ENCODE measurements at places on chromosomes 6 and 20.

DNA sequence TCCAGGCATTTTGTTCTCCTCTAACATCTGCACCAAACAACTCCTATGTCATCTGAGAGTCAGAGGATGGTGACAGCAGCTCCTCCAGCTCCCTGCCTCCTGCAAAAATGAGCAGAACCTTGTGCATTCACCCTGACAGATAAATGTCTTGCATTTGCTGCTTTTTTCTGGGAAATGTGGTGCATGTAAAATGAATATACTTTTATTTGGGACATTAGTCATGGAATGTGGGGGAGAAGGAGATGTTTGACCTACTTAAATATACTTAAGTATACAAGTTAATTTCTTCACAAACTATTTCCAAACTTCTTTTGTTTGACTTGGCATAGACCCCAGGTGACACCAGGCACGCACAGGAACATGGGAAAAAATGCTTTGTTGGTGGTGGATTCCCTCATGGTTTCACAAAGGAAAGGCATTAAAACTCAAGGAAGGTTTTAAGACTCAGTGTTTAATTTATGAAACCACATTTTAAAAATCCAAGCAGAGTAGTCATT lies 181.8 kb upstream of the MCHR2 start:
- DNase-seq: no peak

DNA sequence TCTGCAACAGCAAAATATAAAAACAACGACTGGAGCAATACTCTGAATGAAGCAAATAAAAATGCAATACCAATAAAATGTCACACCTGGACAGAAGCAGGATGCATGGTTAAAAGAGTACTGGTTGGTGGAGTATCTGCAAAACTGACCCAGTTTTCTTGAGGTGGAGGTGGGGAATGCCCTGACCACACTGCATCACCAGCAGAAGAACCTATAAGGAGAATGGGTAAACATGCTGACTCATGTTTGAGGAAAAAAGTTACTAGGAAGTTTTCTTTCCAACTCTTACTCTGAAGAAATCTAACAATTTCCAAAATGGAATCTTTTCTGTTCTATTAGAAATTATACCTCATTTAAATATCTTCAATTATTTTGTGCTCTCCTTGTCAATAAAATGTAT lies 43.6 kb downstream of the REPS1 start:
- no peak for DNase-seq

DNA sequence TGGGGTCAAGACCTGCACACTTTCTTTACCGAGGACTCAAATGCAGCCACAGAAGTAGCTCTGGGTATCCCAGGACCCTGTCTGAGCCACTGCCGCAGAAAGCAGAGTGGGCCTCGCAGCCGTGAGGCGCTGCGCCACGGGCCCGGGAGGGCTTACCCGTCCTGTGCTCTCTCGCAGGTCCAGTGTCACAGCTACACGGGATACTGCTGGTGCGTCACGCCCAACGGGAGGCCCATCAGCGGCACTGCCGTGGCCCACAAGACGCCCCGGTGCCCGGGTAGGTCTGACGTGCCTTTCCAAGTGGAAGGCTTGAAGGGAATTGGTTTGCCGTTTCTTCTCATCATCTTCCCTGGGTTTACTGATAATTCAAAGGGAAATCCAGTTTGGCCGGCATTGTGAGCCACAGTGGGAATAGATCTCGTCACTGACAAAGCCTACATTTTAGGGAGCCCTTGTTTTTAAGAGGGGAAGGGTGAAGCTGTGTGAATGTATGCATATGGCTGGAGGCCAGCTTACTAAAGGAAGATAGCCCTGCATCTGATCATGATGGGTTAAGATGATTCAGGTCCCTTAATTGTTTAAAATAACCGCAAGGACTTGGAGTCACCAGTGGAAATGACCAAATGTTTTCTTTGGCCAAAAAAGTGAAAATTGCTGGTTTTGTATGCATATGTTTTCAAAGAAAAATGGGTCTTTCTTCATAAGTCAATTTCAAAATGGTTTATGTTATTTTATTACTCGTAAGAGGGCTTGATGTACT lies 86.6 kb downstream of the SMOC2 start:
- DNase-seq: no peak

- DNase-seq: no peak
These were observed 46.0 kb upstream of the DOK5 start for GRCh38 chr20:54429364-54429763.

GRCh38 chr6:114287461-114287860 lies 55.4 kb downstream of the HS3ST5 start:
- no peak for DNase-seq

DNA sequence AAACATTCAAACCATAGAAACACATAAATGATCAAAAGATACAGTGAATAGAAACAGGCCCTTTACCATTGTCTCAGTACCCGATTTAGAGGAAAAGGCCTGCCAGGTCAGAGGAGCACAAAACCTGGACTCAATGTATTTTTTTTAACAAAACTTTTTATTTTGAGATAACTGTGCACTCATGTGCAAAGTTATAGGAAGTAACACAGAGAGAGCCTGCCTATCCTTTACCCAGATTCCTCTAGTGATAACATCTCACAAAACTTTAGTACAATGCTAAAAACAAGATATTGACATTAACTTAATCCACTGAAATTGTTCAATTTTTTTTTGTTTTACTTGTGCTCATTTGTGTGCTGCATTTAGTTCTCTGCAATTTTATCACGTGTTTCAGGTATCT lies 36.8 kb upstream of the SAMD3 start:
- DNase-seq: no peak

DNA sequence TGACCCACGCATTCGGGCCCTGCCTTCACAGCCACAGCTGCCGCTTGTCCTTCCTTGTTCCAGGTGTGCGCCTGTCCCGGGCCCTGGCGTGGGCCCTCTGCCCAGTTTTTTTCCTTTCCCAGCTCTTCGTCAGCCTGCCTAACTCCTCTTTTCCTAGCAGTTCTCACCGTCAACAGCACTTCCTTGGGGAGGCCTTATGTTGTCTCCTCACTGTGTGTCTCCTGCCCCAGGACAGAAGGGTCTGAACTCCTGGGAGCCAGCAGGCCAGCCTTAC lies 71.8 kb downstream of the CDS2 start:
- DNase-seq: no peak

GRCh38 chr6:84763003-84763885 lies 1.2 kb downstream of the TBX18 start:
- DNase-seq: no peak

DNA sequence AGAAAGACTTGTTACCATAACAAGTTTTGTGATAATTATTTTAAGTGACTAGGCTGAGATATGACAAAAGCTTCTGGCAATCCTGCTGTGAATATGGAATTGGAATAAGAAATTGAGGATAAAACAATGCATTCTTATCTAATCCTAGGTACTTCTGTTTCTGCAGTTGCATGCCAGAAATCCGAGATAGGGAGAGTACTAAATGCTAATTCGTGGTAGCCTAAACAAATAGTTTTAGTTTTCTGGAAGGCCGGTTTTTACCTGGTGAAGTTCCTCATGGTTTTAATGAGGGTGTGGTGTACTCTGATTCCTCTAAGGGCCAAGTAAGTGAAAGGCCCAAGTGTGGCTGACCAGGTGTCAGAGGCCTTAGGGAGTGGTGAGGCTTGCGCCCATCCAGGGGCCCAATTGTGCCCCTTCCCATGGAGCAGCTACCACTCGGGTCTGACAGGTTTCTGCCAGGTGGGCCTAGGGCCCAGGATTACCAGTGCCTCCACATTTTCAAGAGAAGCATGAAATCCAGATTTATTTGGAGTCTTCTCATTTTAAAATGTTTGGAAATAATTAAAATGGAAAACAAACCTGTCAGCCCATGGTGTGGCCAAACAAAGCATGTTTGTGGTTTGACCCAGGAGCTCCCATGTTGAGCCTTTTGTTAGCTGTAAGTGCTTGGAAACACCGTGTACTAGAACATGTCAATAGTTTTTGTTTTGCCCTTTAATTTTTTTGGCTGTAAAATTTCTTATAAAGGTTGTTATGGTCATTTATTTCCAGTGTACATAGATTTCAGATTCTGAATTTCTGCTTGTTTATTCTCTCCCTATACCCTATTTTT lies 6.6 kb downstream of the PLCB4 start:
- DNase-seq: no peak

DNA sequence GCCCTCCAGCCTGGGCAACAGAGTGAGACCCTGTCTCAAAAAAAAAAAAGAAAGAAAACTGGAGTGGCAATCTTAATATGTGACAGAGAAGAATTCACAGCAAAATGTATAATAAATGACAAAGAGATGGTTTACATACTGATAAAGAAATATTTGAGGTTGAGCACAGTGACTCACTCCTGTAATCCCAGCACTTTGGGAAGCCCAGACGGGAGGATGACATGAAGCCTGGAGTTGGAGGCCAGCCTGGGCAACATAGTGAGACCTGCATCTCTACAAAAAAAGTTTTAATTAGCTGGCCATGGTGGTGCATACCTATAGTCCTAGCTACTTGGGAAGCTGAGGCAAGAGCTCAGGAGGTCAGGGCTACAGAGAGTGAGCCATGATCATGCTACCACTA lies 12.4 kb upstream of the DEFB118 start:
- no peak for DNase-seq

GRCh38 chr6:169794317-169795055 lies 43.1 kb downstream of the ERMARD start:
- no peak for DNase-seq

DNA sequence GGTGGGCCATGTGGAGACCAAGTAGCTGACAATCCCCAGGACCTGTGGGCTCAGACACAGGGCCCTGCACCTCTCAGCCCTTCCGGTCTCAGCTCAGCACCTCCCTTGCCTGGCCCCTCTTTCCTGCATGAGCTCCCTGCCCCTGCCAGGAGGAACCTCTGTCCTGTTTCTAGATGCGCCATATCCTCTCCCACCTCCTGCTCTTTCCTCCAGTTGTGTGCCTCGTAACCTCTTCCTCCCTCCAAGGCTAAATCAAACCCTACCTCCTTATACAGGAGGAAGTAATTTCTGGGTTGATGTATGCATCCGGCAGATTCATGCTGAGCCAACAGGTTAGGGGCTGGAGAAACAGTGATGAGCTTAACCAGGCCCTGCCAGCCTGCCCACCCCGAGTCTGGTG lies 30.9 kb downstream of the ITPR3 start:
- DNase-seq: peak; percentile 71

DNA sequence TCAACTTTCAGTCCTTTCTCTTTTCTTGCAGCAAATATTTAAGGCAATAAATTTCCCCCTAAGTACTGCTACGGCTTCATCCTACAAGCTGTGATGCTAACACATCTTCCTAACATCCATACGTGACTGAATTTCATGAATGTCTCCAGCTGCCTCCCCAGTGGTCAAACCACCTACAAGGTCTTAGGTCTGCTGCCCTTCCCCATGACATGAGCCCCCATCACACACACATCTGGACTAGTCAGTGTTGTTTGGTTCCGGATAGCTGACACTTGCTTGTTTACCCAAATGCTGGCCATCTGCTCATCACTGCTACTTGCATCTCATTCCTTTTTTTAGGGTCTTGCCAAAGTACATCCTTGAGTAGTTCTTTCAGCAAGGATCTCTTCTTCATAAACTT lies 14.6 kb downstream of the RRBP1 start:
- DNase-seq: no peak

DNA sequence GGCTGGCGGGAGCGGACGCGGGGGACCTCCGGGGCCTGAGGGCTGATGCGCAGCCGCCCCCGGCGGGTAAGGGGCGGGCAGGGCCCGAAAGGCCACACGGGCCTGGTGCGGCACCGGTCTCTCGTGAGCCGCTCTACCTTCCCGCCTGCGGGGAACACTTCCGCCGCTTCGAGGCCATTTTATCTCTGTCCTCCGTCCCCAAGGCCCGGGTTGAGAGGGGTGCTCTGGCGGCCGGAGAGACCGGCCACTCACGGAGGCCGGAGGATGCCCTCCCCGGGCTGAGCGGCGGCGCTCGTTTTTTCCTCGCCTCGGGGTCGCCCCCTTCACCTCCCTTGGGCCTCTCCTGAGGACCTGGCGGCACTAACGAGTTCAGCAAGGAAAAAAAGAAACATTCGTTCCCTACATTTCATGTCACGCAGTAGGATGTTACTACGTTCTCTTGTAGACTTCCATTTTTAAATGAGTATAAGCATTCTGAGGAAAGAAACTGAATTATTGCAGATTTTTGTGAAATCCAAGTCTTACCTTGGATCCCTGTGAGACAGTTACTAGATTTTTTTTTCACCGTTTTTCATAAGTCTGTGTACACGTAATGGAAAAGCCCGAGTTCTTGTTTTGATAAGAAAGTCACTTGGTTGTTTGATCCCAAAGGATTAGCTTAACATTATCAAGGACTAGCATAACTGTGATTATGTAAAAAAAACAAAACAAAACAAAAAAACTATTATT lies 575 bp downstream of the WTAP start:
- DNase-seq: no peak

GRCh38 chr20:9059931-9060330 lies 9.0 kb upstream of the PLCB4 start:
- DNase-seq: no peak

- no peak for DNase-seq
These were observed 144.2 kb downstream of the MYO6 start for GRCh38 chr6:75893058-75893775.

- no peak for DNase-seq
These were observed 232.7 kb upstream of the SGK1 start for GRCh38 chr6:134550604-134551003.

- DNase-seq: no peak
These were observed 290.3 kb downstream of the UBE3D start for GRCh38 chr6:82775361-82775760.

GRCh38 chr20:3306068-3306467 lies 67.1 kb upstream of the SLC4A11 start:
- DNase-seq: no peak

GRCh38 chr6:18360188-18360587 lies 27.0 kb upstream of the RNF144B start:
- no peak for DNase-seq

DNA sequence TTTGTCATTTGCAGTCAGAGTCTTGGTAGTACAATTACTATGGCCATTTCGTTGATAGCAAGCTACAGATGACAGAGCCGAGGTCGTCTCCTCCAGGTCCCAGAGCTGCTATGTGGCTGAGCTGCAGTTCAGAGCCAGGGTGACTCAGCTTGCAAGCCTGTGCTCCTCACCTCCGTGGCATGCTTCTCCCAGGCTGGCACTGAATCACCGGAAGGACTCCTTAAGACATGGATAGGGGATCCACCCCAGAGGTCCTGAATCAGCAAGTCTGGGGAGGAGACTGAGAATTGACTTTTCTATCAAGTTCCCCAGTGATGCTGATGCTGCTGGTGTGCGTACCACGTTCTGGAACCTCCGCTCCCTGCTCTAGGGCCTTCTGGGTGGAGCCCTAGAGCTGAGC lies 291.2 kb downstream of the CDH26 start:
- no peak for DNase-seq

- DNase-seq: peak; percentile 26
These were observed 18.7 kb downstream of the SERPINB6 start for GRCh38 chr6:2952557-2953095.

- DNase-seq: no peak
These were observed 57.9 kb downstream of the ELOVL5 start for GRCh38 chr6:53290537-53291510.

- no peak for DNase-seq
These were observed 12.0 kb upstream of the KIF13A start for GRCh38 chr6:17999425-17999824.
